Stimulated activated CD8-positive, alpha-beta memory T cell treated with anti-CD3 and anti-CD28 coated beads, Interleukin-2, amount 100 ng/mL, for 1 hour (primary cell): ENCODE measurements at places on chromosomes 3 and 15.

GRCh38 chr3:177820683-177821316, 623.5 kb upstream of the TBL1XR1 start:
- DNase-seq: no peak

GRCh38 chr15:80404761-80405553, 775 bp downstream of the ARNT2 start:
- DNase-seq: no peak

DNA sequence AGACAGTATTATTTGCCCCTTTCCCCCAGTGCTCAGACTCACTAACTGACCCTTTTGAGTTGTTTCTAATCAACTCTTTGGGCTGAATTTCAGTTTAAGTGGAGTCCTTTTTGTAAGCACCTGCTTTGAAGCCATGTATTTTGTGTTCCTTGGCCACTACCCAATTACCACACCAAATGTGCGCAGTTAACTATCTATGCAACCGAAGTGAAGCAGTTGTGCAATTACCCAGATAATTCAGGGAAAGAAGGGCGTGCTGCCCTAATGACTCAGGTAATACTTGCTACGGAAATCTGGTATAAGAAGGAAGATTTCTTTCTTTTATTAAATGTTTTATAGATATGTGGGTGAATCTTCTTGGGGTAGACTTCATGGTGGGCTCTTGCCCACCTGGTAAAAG, 371.9 kb upstream of the TBL1XR1 start:
- DNase-seq: no peak

- no peak for DNase-seq
These were observed 84.6 kb upstream of the CDV3 start for GRCh38 chr3:133488785-133489367.

DNA sequence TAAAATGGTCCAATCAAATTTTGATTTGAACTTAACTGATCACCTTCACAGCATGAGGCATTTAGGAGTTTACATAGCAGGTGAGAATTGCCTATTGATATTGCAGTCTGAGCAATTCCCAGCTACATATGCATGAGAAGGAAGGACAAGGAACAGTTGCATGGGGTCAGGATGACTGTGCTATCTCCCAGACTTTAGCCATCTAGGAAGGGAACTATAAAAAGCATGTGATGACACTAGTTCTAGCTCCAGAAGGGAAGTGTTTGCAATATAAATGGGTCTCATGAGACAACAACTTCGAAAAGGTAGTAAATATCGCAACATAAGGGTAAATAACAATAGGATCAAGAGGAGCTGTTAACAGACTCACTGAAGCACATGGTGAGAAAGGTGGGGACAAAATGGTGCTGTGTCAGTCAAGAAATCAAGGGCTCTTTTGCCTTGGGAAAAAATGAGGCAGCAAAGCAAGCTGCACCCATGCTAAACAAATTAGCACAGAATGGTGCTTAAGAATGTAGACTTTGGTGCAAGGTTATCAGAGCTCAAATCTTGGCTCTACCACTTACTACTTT, 90.4 kb upstream of the SLC2A2 start:
- no peak for DNase-seq

DNA sequence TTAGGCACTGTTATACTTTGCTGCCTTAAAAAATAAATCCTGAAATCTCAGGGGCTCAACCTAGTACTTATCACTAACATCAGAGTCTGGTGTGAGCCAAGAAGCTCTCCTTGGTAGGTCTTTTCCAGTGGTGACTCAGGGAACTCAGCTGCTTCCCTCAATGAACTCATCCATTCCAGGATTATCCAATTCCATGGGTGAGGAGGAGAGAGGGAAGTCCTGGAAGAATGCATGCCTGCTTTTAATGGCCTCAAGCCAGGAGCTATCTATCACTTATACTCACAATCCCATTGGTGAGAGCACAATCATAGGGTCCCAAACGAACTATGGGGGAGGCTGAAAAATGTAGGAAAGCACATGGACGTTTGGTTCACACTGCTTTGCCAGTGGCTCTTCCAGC, 113.6 kb downstream of the POLR2M start:
- no peak for DNase-seq

GRCh38 chr15:89760303-89761008, 9.4 kb upstream of the MESP1 start:
- peak; percentile 24 for DNase-seq

DNA sequence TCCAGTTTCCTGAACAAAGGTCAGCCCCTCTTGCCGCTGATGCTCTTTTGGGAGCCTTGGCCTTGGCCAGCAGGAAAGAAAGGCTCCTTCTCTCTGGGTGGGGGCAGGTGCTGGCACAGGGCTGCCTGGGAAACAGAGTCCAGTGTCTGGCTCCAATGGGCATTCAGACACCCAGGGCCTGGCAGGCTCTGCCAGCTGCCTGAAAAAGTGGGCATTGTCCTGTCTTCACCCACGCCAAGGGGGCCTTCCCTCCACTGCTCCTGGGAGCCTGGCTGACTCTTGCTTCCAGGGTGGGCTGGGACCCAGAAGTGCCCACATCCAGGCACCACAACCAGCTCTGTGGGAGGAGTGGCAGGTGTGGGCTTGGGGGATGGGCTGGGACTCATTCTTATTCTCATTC, 62.7 kb downstream of the RHCG start:
- no peak for DNase-seq

- no peak for DNase-seq
These were observed 191.5 kb upstream of the SLC24A5 start for GRCh38 chr15:47929138-47929803.

GRCh38 chr15:76866008-76866407, 39.1 kb downstream of the SCAPER start:
- no peak for DNase-seq

DNA sequence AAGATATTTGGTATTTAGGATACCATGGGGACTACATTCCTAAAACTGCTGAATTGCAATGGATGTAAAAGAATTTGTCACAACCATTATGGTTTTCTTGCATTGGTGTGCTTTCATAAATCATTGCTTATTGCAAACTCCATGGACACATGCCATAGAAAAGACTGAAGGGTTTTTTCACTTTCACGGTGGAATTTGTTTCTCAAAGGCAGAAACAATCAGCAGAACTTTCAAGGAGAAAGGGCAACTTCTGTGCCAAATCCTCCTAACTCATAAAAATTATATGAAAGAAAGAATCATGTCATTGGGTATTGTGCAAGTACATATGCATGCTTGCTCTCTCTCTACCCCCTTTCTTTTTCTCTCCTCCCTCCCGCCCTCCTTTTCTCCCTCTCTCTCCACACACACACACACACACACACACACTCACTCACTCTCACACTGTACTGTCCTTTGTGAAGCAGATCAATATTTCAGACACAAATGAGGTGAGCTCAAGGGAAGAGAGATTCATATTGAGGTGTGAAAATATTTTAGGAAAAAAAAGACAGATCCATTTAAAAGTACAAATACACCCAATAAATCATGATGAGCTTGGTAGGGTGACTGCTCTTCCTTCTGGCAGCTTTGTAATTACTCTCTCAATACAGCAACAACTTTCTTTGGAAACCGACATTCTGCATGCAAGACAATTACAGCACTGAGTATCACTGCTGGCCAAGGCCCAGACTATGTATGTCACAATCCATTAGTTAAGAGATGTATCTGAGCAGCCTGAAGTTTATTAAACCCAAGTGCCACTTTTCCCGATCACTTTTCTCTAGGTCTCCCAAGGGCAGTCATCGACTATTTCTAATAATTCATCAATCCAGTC, 492.6 kb downstream of the TUSC7 start:
- no peak for DNase-seq

- no peak for DNase-seq
These were observed 34.6 kb downstream of the IGSF10 start for GRCh38 chr3:151426341-151426657.

DNA sequence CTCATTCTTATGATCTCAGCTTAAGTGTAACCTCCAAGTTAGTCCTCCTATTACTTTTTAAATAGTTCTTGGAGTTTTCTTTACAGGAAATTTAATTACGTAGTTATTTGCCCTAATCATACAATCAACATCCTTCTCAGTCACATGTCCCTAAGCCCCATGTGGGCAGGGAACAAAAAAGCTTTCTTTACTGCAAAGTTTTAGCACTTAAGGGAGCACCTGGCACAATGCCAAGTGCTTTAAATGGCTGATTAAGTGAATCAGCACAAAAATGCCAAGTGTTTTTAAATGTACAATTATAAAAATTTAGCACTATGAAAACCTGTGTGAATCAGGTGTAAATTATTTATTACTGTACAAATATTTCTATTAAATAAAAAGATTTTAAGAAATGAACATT, 445.3 kb downstream of the C3orf38 start:
- DNase-seq: no peak

DNA sequence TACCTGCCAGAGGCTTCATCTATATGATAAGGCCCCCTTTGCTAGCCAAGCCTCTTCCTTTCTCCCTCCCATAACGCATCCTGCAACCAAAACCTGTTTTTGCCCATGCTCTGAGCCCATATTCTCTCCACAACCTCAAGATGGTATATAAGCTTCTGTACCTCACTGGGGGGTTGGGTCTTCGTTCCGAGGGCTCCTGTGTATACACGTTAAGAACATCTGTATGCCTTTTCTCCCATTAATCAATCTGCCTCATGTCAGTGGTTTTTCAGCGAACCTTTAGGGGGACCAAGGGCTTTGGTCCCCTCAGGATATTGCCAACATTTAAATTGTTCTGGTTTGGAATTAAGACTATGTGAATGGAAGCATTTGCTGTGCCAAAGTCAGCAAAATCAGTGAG, 168.0 kb downstream of the PEX5L start:
- DNase-seq: no peak

DNA sequence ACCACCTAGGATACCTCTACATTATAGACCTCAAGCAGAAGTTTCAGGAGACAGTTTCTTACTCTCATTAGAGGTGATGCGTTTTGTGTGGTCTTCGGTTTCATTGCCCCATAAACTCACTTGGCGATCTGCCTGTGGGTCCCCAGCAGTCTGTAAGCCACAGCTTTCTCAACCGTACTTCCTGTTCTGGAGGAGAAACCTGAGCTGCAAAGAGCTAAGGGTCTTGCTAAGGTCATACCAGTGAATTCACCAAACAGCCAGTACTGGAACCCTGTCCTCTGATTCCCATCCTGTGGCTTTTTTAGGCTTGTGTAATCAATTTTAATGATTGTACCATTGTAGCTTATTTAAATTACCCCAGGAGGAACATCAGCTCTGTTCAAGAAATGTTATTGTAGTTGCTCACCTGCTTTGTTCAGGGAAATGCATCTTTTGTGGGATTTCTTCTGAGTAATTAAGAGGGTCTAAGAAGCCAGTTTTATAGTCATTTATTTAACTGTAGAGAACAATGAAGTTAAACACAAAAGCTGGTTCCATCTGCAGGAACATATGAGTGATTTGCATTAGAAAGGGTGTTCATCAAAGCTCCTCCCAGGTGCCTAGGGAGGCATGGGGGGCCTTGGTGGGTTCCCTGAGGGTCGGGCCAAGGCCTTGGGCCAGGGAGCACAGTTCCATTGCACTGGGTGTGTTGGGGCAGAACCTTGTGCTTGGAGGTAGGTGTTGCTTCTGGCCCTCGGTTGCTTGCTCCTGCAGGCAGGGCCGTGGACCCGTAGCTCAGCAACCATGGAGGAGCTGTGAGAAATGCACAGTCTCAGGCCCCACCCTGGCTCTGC, 69.6 kb downstream of the APBA2 start:
- DNase-seq: no peak

DNA sequence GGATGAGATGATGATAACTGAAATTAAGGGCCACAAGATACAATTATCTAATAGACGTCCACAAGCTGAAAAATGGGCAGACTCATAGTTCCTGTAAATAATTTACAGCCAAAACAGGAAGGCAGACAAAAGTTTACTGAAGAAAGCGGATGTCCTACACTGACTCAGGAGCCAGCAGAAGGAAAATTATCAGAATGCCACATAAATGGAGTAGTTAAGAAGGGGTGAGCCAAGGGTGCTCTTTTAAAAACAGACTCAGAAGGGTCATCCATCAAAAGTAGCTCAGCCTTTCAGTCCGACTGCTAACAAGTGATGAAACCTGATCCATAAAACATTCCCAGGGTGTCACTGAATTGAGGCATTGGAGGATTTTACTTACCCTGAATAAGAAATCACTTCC, 39.8 kb downstream of the TUSC7 start:
- DNase-seq: no peak

DNA sequence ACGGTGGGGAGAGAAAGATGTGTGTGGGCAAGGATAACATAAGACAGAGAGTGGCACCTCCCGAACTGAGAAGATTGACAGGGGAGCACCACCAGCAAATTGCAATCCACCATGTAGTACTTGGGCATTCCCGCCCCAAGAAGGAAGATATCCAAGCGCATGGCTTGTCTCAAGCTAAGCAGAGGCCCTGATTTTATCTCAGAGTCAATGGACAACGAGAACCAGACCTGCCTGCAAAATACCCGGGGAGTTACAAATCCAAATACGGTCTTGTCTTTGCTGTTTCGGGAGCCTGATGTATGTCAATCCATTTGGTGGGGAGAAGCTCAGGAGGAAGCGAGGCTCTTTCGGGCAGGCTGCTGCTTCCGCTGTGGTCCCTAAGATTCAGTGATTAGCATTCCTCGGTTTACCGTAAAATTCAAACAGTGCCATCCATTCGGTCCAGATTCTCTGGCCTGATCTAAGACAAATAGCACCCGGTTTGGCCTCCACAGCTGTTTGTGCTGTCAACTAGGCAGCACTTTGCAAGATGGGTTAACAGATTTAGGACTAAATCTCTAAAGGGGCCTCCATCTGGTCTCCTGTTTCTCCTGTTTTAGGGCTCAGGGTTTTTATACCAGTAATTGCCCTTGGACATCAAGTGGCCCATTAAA, 97.7 kb upstream of the WNT5A start:
- DNase-seq: no peak

- DNase-seq: no peak
These were observed 52.8 kb downstream of the FAM43A start for GRCh38 chr3:194738254-194739093.

DNA sequence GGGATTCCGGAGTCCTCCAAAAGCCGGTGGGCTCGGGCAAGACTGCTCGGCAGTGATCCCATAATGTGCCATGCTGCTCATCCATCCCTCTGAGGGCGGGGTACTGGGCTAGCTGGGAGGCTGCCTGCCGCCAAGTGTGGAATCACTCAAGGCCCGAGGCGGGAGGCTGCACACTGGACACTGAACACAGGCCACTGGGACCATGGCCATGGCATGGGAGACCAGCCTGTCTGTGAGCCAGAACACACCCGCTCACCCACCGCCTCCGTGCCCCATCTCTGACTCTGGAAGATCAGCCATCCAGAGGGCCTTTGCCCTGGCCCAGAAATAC, 1.4 kb downstream of the C3orf22 start:
- DNase-seq: no peak

- DNase-seq: no peak
These were observed 204.5 kb downstream of the XXYLT1 start for GRCh38 chr3:195066441-195066841.

GRCh38 chr3:42210726-42211125, 55.3 kb downstream of the CCK start:
- DNase-seq: no peak

GRCh38 chr3:172595664-172596393, 72.6 kb upstream of the TNFSF10 start:
- DNase-seq: peak; percentile 14

DNA sequence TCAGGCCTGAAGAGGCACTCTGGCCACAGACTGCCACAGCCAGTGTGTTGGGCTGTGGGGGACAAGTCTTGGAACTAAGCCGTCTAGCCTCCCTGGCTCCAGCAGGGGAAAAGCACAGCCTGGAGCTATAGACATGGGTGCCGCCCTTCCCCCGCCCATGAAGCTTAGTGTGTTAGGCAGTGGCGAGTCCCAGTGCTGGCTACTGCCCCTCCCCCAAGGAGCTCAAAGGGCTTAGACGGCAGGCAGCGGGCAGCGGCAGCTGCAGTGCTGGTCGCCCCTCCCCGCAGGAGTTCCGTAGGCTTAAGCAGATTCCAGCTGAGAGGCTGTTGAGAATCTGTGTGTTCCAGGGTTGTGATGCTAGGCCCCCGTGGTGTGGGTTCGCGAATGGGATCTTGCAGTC, 135.8 kb upstream of the RORA start:
- no peak for DNase-seq
